ENCODE measurements at places on chromosomes 1 and 21.
A peak's percentile ranks its signal among the peaks of the same experiment; 100 is the strongest.

DNA sequence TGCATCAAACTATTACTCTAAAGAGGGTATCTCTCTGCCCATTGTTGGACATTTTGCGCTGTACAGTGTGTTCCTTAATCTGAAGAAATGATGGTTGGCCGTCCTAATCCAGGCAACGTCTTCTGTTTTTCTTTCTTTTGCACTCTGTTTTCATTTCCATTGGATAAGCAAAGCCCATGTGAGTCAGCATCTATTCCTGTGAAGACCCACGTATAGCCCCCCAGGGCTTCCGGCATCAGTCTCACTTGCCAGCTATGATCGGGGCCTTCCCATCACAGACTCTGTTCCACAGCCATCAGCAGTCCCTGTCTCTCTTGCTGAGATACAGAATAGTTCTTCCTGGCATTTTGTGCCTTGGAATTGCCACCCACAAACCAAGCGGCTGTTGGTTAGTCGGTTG, 29.2 kb upstream of the BRDT start:
- no peak for DNase-seq

- DNase-seq = no peak
Observed at GRCh38 chr1:184479435-184480167, 92.8 kb downstream of the C1orf21 start.

GRCh38 chr1:30777904-30778153, 20.3 kb upstream of the LAPTM5 start:
- DNase-seq = no peak

DNA sequence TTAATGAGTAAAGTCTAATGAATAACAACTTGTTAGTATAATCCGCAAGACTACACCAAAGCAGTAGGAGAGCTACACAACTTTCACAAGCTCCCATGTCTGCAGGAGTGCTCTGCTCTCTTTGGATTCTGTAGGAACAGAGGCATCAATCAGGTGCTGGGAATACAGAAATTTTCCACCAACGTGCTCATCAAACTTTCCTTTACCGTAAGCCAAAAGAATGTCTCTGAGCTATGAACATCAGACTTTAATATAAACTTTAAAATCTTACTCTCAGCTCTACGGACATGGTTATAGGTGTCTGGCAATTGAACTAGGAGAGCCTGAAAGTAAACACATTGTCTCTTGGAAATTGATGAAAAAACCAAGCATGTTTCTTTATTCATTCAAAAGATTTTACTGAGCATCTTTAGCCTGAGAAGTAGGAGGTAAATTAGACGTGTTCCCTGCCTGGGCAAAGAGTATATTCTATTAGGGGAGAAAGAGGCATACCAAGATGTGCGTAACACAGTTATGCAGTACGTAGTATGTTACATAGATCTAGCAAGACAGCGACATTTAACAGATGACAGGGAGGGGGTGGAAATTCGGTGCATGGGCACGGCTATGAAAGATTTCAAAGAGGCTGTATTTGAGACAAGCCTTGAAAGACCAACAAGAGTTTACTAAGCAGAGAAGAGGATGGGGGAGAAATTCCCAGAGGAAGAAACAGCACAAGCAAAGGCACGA, 85.2 kb downstream of the TM2D1 start:
- DNase-seq = no peak

GRCh38 chr21:26188422-26188821, 17.9 kb upstream of the APP start:
- no peak for DNase-seq

GRCh38 chr1:41891199-41891896, 27.4 kb downstream of the HIVEP3 start:
- peak; percentile 67 for DNase-seq

- DNase-seq = no peak
Observed at GRCh38 chr1:232034556-232034955, 408.0 kb downstream of the DISC1 start.

DNA sequence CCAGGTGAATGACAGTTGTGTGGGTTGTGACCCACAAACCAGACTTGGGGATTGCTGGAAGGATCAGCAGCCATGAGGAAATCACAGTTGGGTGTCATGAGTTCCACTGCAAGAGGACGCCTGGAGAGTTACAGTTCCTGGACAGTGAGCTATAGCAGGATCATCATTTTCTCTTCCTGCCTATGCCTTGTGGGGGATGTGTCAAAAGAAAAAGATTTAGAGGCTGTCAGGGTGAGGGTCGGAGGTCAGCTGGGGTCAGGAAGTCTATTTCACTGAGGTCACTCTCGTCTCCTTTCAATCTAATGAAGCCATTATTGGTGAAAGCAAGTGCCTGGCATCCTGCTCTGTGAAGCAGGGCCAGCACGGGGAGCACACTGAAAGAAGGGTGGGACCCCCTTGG, 7.0 kb upstream of the LIN28A start:
- DNase-seq = no peak

DNA sequence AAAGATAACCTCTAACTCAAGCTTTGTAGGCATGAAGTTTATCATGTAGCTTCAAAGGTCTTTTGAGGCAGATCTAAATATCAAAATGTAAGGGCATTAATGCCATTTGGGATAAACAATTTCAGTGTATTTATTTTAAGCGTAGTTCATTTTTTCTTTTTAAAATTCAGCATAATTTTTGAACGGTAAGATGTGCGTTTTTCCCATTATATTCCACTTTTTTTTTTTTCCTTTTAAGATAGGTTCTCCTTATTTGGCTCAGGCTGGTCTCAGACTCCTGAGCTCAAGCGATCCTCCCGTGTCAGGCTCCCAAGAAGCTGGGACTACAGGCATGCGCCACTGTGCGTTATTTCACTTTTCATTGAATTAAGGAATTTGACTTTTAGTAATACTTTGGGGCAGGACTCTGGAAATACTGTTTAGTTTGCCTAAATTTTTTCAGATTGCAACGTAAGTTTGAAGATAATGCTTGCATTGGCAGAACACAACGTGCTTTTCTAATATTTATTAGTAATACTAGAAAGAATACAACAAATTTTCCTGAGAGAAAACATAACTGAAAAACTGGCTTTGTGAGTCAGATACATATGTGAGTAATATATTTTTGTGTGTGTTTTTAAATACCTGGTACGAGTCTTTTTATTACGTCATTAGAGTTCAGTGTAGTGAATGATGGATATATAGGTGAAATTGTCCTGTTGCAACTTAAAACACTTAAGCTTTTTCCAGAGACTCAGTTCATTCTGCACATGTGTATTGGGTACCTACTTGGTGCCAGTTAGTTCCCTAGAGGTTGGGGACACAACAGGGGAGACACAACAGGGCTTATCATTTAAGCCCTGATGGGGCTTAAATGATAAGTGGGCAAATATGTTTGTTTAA, 2.2 kb downstream of the RALGPS2 start:
- DNase-seq = no peak

GRCh38 chr1:1577367-1578011, 2.8 kb upstream of the SSU72 start:
- DNase-seq = no peak

DNA sequence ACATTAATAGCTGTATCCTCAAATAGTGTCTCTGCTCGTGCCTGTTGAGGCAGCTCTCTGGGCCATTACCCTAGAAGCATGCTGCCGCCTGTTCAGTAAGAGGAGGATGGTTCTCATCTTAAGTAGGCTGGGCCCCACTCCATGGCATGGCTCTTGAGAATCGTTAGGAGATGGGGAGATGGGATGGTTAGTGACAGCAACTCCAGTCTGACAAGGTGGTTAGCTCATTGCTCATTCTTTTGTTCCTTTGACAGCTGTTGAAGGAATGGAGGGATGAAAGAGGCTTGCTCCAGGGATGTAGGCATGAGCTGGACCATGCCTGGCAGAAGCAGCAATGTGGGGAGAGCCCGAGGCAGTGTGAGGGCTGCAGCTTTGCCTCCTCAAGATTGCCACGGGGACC, 68.2 kb downstream of the MAP10 start:
- DNase-seq = no peak

DNA sequence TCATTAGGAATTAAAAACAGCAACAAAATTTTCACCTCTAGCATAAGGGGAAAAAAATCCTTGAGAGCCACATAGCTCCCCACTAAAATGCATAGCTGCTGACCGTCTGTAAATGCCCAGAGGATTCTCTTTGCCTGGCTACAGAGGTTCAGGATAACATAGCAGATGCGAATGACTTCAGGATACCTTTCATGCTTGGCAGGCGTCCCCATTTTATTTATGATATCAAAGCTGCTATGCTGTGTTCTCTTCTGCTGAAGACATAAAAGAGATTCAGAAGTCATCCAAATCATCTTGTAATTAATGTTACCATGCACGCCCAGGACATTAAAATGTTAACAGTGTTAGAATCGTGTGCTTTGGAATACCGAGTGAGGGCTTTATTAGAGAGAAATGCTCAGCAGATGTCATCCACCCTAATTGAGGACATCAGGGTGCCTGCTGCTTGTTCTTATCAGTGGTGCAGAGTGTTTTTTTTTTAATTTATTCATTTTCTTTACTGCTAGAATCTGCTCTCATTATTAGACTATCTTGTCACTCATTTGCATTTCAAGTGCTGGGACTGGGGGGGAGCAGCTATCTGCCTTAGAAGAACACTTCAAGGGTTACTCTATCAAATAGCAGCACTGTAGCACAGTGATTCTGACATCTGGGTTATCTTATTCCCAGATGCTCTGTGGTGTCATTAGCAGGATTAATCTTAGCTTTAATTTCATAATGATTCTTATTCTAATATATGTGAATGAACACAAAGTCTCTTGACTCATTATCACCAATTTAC, 139.5 kb downstream of the ZNF326 start:
- DNase-seq = no peak

- no peak for DNase-seq
Observed at GRCh38 chr1:156840186-156840897, 18.6 kb downstream of the INSRR start.

GRCh38 chr1:55347866-55348265, 132.7 kb upstream of the USP24 start:
- no peak for DNase-seq

DNA sequence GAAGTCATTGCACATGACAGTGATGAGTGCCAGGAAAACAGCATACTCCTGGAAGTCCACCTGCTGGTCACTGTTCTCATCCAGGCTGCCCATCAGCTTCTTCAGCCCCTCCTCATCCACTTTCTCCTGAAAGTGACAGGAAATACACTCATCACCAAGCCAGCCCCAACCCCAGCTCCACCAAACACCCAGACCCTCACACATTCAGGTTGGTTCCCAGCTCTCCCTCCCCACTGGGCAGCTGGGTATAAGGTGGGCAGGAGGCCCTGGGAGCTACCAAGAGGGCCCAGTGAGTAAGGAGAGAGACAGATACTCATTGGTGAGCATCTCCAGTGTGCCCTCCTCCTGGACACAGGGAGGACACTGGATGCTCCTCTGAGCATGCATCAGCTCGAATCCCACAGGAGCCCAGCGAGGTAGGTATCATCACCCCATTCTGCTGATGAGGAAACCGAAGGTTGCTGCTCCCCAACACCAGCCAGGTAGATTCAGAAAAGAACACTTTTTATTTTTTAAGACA, 4.1 kb downstream of the S100A2 start:
- peak; percentile 56 for DNase-seq

GRCh38 chr1:8462371-8462892, 144.5 kb downstream of the SLC45A1 start:
- no peak for DNase-seq

DNA sequence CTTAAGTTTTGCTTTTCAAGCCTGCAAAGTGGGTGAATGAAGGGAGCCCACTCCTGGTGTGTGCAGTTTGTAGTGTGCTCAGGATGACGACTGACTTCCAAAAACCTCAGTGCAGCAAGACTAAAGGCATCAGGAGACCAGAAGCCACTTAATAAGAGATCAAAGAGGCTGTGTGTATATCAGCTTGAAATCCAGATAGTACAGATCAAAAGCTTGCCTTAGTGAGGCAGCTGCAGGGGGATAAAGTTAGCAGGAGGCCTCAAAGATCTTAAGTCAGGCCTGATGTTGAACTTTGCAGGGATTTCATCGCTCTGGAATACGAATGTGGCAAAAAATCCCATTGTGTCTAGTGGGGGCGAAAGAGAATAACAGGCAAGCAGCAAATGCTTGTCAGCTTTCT, 99.8 kb downstream of the PATJ start:
- no peak for DNase-seq

DNA sequence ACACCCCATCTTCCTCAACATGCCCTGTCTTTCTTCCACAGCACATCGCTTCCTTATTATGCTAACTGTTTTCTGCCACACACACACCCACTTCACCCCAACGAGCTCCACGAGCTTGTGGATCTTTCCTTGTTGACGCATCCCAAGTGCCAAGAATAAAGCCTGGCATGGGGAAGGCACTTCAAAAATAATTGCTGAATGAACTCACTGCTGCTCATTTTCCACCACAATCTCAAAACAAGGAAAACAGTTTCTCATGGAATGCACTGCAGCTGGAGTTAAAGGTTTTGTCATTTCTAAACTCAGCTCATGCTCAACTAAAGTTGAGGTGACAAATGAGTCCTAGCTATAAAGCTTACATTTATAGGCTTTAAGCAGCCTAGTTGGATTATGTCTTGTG, 86.0 kb downstream of the TIAM1 start:
- DNase-seq = no peak

DNA sequence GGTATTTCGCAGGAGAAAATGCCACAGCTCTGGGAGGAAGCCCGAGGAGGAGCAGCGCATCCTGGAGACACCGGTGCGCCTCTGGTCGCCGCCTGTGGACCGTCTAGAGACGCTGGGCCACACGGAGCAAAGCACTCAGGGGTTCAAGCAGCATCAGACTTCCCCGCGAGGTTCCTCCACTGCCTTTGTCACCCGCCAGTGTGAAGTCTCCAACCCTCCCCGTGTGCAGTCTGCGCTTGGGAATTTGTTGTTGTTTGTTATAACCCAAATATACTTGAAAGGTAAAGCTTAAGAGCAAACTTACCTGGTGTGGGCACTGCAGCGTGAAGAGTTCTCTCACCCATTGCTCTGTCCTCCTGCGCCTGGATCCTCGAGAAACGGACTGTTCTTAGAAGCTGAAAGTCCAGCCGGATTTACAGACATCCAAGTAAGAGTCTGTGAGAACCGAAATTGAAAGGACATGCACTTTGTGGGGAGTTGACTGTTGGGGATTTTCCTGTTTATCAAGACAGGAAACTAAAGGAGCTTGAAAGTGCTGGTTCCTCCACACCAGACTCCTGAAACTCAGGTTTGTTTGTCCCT, at the start of gene GBP4:
GBP4 (minus strand) TSS at position 452 of the 582 bp plus-strand sequence; CDS start at position 344, 108 bp downstream.
- no peak for DNase-seq

DNA sequence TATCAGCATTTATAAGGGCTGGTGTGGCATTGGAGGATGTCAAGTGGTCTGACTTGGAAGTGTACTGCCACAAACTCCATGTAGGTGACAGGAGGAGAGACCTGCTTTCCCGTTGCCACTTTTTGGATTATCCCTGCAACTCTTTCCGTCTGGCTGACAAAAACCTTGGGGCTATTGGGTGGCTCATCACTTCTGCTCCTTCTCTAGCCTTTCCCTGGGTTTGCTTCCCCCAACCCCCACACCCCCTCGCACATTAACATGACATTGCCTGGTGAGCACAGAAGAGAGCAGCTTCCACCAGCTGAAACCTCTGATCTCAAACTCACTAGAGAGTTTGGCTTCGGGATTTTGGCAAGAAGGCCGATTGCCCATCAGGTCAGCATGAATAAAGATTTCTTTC, 39.2 kb downstream of the PROX1 start:
- no peak for DNase-seq

DNA sequence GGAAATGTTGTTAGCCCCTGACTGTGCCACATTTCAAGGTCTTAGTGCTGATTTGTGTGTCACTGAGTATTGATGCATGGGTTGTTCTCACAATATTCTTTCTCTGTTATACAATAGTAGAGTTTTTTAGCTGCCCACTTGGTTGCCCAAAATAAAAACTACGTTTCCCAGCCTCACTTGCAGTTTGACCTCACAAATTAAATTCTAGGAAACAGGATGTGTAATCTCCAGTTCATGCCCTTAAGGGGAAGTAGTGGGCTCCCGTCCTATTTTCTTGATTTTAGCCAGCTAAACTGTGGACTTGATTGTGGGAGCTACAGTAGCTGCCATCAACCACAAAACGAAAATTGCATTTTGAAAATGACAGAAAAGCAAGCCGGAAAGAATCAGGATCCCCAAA, 27.3 kb upstream of the LAMC1 start:
- DNase-seq = no peak

All from vagina (tissue), 2 donors.